Suppressor macrophage treated with lipopolysaccharide for 1 hour (primary cell): ENCODE measurements at places on chromosomes 4 and X.

GRCh38 chr4:144480068-144480467 lies 165.9 kb upstream of the HHIP start:
- no peak for DNase-seq

DNA sequence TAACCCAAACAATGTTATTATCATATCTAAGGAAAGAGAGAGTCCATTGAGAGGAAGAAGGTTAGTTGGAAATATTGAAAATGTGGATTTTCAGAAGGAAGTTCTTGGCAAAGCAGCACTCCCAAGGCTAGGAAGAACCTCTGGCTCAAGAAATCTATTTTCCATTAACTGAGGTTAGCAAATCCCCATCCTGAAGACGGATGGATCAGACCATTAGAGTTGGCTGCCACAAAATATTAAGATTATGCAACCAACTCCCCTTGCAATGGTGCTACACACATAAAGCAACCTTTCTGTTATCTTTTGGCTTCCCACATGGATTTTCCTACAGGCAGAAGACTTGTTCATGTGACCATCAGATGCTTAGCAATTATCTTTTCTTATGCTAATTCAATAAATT lies 96.3 kb downstream of the COL4A6 start:
- DNase-seq = no peak

DNA sequence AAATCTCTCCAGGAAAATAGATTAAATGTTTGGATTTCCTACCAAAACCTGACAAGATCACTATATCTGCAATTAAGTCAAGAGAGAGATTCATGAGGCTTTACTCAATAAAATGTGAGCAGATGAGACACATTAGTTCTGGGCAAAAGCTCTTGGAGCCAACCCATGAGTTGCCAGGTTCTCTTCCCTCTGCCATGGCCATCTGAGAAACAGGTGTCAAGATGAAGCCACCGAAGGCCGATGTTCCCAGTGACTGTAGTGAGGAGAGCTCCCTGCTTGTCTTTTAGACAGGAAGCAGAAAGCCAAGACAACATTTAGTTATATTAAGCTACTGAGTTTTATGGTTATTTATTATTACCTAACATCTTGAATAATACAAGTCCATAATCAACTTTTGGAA lies 1068.7 kb downstream of the STPG2 start:
- DNase-seq = no peak

GRCh38 chr4:76187152-76187551 lies 26.5 kb downstream of the SCARB2 start:
- DNase-seq = no peak

DNA sequence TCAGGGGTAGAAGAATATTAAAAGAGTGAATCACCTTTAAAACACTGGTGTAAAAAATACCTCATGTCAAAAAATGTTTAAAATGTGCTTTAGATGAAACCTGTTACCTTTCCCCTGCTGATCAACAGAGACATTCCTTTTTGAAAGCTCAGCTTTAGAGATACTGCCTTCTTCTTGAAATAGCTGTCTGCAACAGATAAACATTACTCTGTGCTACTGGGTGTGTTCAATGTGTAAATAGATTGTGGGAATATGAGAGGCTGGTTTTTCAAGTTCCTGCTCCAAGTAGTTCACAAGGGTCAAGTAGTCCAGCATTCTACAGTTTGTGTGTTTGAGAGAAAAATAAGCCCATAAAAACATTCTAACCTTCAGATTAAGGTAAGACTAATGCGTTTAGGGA lies at the start of gene SYTL5:
TSS of gene SYTL5 (plus strand) at position 263 of the 400 bp plus-strand sequence. CDS start 27,337 bp downstream, outside the sequence.
- DNase-seq = no peak

DNA sequence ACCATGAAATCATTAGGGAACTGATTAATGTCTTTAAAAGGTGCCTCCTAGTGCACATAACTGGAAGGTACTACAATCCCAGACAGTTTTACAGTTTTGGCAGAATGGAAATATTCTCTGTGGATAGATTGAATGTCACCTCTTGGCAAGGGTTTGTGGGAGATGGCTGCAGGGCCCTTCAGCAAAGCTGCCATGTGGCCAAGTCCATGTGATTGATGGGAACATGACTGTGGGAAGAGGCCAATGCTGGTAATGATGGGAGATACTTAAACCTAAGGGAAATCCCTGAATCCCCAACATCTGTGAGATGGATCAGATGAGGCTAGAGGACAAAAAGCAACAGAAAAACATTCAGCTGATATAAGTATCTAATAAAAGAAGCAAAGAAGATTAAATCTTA lies 493.7 kb downstream of the MAGEE1 start:
- no peak for DNase-seq

DNA sequence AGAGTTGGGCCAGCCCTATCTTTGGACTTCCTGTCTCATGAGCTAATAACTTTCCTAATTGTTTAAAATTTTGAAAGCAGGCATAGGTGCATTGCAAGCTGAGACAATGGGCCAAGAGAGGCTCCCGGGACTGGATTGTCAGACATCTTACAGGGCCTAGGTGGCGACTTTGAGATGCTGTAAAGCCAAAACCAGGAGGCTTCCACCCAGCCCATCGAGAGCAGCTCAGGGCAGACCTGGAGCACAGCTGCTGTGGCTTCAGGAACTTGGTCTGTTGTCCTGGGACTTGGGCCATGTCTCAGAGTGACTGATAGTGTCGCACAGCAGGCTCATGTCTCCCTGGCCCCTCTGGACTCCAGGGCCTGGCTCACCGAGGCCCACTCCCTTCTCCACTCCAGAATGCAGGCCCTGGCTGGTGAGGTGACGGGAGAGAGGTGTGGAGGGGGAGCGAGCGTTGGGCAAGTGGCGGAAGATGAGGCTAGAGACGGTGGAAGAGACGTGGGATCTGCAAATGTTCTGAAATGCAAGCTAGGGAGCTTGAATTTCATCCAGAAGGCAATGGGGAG lies 24.1 kb upstream of the MTM1 start:
- DNase-seq = no peak

- no peak for DNase-seq
Measured at GRCh38 chr4:168731706-168732414, 235.0 kb downstream of the PALLD start.

DNA sequence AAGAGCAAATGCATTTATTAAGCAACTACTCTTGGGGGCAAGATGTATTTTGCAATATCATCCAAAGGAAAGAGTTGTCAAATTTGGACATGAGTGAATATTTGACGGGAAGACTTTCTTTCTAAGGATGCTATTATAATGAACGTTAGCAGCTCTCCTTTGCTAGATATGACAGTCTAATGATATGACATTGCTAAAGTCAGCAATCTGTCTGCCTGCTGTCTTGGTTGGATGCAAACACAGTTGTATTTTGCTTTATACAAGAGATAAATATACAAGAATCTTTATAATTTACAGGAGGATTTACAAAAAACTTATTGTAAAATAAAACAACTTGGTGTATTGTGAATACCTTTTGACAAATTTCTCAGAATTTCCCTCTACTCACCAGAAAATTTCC lies 37.5 kb downstream of the MAGEC1 start:
- no peak for DNase-seq

- DNase-seq = no peak
Measured at GRCh38 chr4:44740201-44740600, 13.8 kb upstream of the GNPDA2 start.

DNA sequence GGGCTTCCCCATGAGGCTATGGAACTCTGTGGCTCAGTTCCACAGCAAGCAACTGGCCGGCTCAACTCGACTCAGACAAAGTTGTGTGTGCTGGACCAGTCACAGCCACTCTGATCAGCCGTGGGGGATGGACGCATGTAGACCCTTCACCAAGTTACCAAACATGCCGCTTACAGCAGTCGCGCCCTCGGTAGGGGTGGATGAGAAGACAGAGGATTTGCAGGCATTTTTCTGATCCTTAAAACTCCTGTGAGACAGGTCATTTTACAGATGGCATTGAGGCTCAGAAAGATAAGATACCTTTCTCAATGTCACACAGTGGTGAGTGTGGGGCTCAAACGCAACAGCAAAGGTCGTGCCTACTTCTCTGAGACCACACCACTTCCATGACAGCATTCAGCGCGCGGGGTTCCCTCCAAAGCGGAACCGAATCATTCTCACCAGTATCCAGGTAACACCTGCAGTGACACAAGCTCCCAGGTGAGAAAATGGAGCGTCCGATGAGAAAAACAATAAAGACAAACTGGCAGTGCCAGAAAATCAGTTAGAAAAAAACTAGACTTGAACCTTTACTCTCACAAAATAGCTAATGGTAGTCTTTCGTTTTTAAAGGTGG lies 83.6 kb downstream of the RELL1 start:
- DNase-seq = no peak

GRCh38 chrX:147803948-147804347 lies 107.8 kb upstream of the FMR1 start:
- peak; percentile 20 for DNase-seq

DNA sequence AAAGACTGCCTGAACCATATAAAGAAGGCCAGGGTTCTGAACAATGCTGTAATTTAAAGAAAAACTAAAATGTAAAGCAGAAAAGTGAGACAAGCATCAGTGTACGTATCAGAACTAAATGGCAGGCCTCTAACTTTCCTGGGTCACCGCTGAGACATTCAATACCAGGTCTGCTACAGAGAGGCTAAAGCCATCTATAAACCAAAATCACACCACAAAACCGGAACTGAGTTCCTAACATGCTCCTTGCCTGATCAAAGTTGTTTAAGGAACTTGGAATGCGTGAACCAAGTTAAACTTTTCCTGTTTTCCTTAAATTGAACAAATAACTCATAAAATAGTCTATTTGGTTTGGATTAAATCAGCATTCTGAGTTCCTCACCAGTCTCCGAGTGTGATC lies 55.3 kb upstream of the TECRL start:
- DNase-seq = no peak

- no peak for DNase-seq
Measured at GRCh38 chrX:38879631-38880220, 78.5 kb downstream of the MID1IP1 start.

DNA sequence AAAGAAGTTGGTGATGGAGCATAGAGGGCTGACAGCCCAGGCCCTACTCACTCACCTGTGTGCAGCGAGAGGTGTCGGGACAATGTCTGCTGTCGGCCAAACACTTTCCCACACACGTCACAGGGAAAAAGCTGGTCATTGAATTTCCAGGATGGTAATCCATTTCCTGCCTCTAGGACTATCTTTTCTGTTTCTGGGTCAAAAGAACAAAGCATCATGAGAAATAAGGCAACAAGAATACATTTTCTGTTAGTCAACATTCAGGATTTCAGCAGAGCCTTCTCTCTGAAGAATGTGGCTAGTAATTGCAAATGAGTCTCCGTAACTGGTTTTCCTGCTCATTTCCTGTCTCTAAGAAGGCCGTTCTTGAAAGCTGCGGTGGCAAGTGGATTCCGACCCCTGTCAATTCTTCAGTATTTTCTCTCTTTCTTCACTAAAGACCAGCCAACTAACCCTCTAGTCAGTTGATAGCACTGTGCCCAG lies 99.4 kb downstream of the C4orf51 start:
- DNase-seq = no peak

DNA sequence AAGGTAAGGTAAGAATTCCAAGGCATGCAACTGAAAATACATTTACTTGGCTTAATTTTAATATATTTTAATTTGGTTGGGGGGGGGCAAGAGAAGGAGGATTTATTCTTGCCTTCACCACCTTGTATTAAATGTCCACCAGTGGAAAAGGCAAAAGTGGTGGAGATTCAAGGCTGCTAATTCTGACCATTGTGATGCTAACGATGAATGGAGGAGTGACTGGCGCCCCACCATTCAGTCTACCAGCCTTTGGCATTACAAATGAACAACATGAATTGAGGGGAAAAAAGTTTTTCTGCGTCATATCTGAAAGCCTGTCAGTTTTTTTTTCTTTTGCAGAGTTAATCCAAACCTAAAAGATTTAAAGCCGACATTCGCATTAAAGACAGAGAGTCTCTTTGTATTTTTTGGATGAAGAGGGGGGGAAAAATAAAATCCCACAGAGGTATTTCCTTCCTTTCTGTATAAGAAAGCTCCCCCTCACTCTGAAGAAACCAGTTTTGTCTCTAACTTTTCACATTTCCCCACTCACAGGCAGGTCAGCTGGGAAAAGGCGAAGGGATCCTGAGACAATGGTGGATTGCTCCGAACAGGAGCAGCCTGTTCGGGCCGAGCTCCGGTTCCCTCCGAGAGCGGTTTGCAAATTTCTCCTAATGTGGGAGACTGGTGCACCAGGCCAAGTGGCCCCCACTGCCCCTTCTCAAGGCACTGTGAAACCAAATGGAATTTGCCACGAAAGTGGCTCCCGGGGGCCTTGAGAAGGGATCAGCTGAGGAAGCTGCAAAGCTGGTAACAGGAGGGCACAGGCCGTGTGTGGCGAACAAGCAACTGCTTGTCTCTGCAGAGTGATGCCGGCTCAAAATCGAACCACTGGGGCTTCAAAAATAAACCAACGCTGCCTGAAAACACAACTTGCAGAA lies 28.1 kb downstream of the SHISA3 start:
- no peak for DNase-seq

- DNase-seq = no peak
Measured at GRCh38 chr4:106529348-106530023, 160.9 kb upstream of the GIMD1 start.

DNA sequence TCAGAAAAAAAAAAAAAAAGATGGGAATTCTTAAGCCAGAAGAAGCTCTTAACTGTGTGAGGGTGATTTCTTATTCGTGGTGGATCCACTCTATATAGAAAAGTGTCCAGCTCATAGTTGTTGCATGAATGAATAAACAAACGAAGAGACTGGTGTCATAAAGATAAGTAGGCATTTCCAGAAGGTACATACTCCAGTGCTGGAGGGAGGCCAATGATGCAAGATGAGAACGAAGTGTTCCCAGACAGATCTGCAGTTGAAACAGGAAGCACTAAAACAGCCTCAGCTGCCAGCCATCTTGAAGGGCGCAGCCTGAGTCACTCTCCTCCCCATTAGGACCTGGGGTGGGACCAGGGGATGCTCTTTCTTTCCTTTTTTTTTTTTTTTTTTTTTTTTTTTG lies 47.4 kb upstream of the HOPX start:
- DNase-seq = peak; percentile 38

DNA sequence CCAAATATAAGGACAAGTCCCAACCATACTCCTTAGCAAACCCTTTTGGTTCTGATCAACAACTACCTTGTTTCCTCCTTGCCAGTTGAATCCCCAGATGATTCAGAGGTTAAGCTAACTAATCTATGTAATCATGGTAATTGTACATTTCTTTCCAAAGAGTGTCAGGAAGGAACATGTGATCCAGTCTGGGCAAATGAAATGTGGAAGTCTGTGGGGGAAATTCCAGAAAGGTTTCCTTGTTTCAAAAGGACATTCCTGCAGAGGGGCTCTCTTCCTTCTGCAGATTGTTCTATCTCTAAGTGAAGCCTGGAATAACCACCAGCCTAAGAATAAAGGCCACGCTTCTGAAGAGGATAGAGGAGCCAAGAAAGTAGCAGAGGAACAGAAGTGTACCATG lies 7.0 kb downstream of the PRSS12 start:
- DNase-seq = peak; percentile 31

GRCh38 chr4:152531479-152531878 lies 4.4 kb downstream of the FBXW7 start:
- peak; percentile 37 for DNase-seq

- DNase-seq = no peak
Measured at GRCh38 chr4:20044966-20045365, 206.7 kb upstream of the SLIT2 start.
